NCI-H2081 (cell line): ENCODE measurements at places on chromosomes 4 and X.

- no peak for DNase-seq
Measured at GRCh38 chr4:8176547-8177399, 18.2 kb upstream of the ABLIM2 start.

- peak; percentile 36 for DNase-seq
Measured at GRCh38 chrX:8453611-8454010, 11.0 kb upstream of the VCX3B start.

DNA sequence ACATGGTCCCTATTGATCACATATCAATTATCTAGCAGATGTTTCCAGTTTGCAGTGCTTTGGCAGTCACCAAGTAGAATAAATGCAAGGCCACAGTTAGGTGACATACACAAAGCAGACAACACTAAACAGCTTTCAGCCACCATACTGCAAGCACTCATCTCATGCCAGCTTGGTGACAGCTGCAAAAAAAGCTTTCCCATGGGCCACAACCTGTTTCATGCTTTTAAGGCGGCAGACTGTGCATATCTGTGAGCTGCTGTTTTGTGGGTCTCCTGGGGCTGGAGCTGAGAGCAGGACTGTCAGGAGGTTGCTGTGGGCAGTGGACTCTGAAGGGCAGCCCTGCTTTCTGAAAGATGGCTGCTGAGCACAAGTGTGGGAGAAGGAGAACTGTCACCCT is 82.6 kb downstream of the FHDC1 start:
- DNase-seq, result peak; percentile 22

GRCh38 chr4:88078579-88078978 is 71.1 kb downstream of the PKD2 start:
- no peak for DNase-seq

- no peak for DNase-seq
Measured at GRCh38 chrX:111568817-111569216, 57.4 kb downstream of the SERTM2 start.

DNA sequence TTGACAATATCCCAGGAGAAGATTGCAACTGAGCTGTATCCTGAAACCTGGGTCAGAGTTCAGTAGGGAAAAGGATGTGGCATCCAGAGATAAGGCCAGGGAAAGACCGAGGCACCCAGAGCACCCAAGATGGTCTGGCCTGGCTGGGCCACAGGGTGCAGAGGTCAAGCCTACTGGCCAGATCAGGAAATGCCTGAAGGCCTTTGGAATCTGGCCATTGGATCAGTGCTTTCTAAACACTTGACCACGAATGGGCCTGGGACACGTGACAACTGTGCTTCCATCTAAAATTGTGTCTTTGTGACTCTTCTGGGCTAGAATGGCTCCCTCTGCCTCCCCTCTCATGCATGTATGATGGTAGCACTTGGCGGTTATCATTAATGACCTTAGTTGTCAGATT is 316.9 kb downstream of the EVC2 start:
- DNase-seq, result no peak

- DNase-seq, result no peak
Measured at GRCh38 chr4:181650033-181650825, 593.0 kb upstream of the TENM3 start.

- no peak for DNase-seq
Measured at GRCh38 chr4:8503801-8504200, 63.2 kb downstream of the TRMT44 start.

- peak; percentile 90 for DNase-seq
Measured at GRCh38 chrX:9342561-9343051, 122.3 kb upstream of the TBL1X start.

GRCh38 chr4:8506373-8507195 is 66.0 kb downstream of the TRMT44 start:
- no peak for DNase-seq

DNA sequence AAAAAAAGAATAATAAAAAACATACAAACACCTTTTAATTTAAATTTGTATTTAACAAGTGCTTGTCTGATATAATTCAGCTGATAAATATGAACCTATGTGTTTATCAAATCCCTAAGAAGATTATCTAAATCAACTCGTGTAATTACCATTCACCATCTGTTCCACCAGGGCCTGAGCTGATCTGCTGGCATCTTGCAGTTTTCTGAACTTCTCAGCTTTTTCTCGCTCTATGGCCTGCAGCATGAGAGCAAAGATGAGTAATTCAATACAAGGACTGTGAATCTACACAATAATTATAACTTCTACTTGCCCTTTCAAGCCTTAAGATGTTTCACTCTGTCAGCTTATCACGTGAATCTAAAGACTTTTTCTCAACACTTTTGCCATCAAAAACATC is 709.7 kb downstream of the DMD start:
- DNase-seq, result no peak

- DNase-seq, result no peak
Measured at GRCh38 chr4:170109586-170110284, 20.0 kb upstream of the AADAT start.

- DNase-seq, result no peak
Measured at GRCh38 chrX:131923614-131924250, 99.4 kb upstream of the STK26 start.

- no peak for DNase-seq
Measured at GRCh38 chr4:76233529-76233928, 18.0 kb upstream of the FAM47E start.
